ENCODE measurements at places on chromosomes 7 and 10.

- no peak overlapping the region for H3K4me3 ChIP-seq
- H3K27me3 ChIP-seq, result no peaks in the 10 kb centered on the region
- H3K27ac ChIP-seq, result no peak overlapping the region
- no peaks in the 10 kb centered on the region for H3K4me1 ChIP-seq
- DNase-seq, result no peak
- no peaks in the 10 kb centered on the region for H3K36me3 ChIP-seq
Measured at GRCh38 chr7:103698064-103698463, 252.1 kb upstream of the SLC26A5 start.

DNA sequence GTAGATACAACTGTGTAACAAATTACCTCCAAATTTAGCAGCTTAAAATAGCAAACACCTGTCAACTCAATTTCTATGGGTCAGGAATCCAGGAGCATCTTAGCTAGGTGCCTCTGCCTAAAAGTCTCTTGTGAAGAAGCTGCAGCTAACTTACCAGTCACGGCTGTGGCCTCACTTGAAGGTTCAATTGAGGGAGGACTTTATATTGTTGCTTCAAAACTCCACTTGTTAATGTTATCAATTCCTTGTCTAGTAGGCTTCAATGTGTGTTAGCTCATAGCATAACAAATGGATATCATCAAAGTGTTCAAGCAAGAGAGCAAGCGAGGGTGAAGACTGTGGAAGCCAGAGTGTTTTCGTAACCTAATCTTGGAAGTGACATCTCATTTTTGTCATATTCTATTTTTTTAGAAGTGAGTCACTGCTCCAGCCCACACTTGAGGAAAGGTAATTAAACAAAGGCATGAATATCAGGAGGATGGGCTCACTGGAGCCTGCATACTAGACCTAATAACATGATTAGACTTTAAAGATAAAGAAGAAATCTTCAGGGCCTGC, 172.9 kb downstream of the SPAG6 start:
- H3K36me3 ChIP-seq, result no peaks in the 10 kb centered on the region
- H3K27me3 ChIP-seq, result no peaks in the 10 kb centered on the region
- no peak for DNase-seq
- H3K4me3 ChIP-seq, result no peak overlapping the region

- DNase-seq, result no peak
- H3K27me3 ChIP-seq, result peaks cover 9% of the 10 kb centered on the region
- no peak overlapping the region for H3K4me3 ChIP-seq
- H3K4me1 ChIP-seq, result no peaks in the 10 kb centered on the region
Measured at GRCh38 chr10:126798649-126799048, 106.6 kb upstream of the DOCK1 start.

DNA sequence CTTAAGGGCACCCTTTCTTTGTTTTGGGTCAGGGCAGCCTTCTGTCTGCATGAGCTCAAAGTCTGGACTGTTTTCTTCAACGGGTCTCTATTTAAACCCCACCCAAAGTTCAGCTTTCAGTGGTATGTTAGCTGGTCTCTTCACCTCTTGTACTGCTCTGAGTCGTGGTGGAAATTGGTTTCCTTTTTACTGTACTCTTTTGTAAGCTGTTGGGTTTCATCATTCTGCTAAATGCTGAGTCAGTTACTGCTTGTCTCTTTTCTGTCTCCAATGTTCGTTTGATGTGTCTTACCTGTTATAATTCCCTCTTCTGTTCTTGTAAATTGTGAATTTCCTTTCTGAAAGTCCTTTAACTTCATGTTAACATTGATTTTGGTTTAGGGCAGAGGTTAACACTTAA, 64.1 kb upstream of the MALRD1 start:
- H3K4me1 ChIP-seq, result no peaks in the 10 kb centered on the region
- H3K4me3 ChIP-seq, result no peak overlapping the region
- H3K27me3 ChIP-seq, result no peaks in the 10 kb centered on the region
- H3K27ac ChIP-seq, result no peak overlapping the region
- no peaks in the 10 kb centered on the region for H3K36me3 ChIP-seq

DNA sequence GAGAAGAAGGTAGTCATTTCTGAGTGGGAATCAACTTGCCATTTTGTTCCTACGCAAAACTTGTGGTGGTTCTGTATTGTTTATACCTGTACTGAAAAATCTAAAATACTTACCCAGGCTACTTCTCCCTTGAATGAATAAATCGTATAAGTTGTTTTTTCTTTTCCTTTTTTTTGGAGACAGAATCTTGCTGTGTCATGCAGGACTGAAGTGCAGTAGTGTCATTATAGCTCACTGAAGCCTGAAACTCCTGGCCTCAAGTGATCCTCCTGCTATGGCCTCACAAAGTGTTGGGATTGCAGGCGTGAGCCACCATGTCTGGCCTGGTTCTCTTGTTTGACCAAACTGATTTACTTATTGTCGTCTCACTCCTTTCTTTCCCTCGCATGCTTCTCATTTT, 27.9 kb downstream of the LUC7L2 start:
- DNase-seq, result no peak
- H3K27ac ChIP-seq, result no peak overlapping the region
- H3K36me3 ChIP-seq, result peaks cover 5% of the 10 kb centered on the region

- H3K4me1 ChIP-seq, result no peaks in the 10 kb centered on the region
- no peak overlapping the region for H3K4me3 ChIP-seq
- no peak for DNase-seq
- H3K27me3 ChIP-seq, result no peaks in the 10 kb centered on the region
- peaks cover 46% of the 10 kb centered on the region for H3K36me3 ChIP-seq
Measured at GRCh38 chr7:92485267-92485892, 7.6 kb upstream of the ERVW-1 start.

DNA sequence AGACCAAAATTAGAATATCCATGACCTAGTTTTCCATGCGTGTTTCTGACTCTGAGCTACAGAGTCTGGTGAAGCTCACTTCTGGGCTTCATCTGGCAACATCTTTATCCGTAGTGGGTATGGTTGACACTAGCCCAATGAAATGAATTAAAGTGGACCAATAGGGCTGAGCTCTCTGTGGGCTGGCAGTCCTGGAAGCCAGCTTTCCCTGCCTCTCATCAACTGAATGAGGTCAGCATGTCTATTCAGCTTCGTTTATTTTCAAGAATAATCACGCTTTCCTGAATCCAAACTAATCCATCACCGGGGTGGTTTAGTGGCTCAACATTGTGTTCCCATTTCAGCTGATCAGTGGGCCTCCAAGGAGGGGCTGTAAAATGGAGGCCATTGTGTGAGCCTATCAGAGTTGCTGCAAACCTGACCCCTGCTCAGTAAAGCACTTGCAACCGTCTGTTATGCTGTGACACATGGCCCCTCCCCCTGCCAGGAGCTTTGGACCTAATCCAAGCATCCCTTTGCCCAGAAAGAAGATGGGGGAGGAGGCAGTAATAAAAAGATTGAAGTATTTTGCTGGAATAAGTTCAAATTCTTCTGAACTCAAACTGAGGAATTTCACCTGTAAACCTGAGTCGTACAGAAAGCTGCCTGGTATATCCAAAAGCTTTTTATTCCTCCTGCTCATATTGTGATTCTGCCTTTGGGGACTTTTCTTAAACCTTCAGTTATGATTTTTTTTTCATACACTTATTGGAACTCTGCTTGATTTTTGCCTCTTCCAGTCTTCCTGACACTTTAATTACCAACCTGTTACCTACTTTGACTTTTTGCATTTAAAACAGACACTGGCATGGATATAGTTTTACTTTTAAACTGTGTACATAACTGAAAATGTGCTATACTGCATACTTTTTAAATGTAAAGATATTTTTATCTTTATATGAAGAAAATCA, 35.5 kb downstream of the CAV1 start:
- H3K4me1 ChIP-seq, result peaks cover 2% of the 10 kb centered on the region
- no peak overlapping the region for H3K27ac ChIP-seq
- H3K4me3 ChIP-seq, result no peak overlapping the region
- no peaks in the 10 kb centered on the region for H3K27me3 ChIP-seq

DNA sequence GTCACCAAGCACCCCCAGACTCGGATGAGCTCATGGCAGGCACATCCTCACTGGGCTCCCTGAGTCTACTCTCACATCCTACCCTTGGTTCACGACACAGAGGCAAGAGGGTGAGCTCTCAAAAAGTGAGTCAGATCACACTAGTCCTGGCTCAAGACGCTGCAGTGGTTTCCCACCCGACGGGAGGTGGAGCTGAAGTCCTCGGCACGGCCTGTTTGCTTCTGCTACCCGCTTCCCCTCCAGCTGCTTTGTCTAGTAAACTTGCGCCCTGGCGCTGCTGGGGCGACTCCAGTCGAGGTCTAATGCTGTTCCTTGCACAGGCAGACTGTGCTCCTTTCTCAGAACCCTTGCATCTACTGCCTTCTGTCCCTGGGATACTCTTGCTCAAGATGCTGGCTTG, 13.5 kb upstream of the SFMBT2 start:
- no peaks in the 10 kb centered on the region for H3K36me3 ChIP-seq
- H3K4me3 ChIP-seq, result no peak overlapping the region
- peaks cover 26% of the 10 kb centered on the region for H3K27me3 ChIP-seq
- H3K27ac ChIP-seq, result no peak overlapping the region
- no peaks in the 10 kb centered on the region for H3K4me1 ChIP-seq
- DNase-seq, result no peak

GRCh38 chr7:153510674-153511073, 541.5 kb upstream of the DPP6 start:
- no peaks in the 10 kb centered on the region for H3K27me3 ChIP-seq
- no peak overlapping the region for H3K4me3 ChIP-seq
- no peak overlapping the region for H3K27ac ChIP-seq
- DNase-seq, result no peak

DNA sequence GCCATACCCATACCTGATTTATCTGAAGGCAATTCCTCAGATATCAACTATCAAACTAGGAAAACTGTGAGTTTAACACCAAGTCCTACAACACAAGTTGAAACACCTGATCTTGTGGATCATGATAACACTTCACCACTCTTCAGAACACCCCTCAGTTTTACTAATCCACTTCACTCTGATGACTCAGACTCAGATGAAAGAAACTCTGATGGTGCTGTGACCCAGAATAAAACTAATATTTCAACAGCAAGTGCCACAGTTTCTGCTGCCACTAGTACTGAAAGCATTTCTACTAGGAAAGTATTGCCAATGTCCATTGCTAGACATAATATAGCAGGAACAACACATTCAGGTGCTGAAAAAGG, 69.0 kb upstream of the RSBN1L start:
- H3K36me3 ChIP-seq, result peaks cover 95% of the 10 kb centered on the region
- H3K4me3 ChIP-seq, result no peak overlapping the region
- DNase-seq, result peak; percentile 42
- H3K4me1 ChIP-seq, result no peaks in the 10 kb centered on the region
- H3K27ac ChIP-seq, result no peak overlapping the region
- H3K27me3 ChIP-seq, result no peaks in the 10 kb centered on the region

DNA sequence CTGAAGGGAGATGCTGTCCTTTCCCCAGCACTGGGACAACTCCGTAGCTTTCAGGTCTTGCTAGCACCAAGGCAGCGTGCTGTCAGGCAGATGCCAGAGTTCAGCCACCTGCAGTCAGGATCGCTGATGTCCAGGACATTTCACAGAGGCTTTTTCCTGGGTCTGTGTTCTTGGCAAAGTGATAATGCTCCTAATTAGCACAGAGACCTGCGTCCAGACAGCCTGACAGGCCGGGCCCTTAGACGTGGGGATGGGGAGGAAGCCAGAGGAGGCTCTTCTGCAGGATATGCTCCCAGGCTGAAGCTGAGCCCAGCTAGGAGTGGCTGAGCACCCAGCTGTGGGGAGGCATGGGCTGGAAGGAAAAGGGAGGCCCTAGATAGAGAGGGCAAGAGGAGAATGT, 82.5 kb upstream of the TBX20 start:
- no peak for DNase-seq
- H3K27me3 ChIP-seq, result no peaks in the 10 kb centered on the region
- no peaks in the 10 kb centered on the region for H3K36me3 ChIP-seq
- no peak overlapping the region for H3K27ac ChIP-seq
- no peaks in the 10 kb centered on the region for H3K4me1 ChIP-seq

DNA sequence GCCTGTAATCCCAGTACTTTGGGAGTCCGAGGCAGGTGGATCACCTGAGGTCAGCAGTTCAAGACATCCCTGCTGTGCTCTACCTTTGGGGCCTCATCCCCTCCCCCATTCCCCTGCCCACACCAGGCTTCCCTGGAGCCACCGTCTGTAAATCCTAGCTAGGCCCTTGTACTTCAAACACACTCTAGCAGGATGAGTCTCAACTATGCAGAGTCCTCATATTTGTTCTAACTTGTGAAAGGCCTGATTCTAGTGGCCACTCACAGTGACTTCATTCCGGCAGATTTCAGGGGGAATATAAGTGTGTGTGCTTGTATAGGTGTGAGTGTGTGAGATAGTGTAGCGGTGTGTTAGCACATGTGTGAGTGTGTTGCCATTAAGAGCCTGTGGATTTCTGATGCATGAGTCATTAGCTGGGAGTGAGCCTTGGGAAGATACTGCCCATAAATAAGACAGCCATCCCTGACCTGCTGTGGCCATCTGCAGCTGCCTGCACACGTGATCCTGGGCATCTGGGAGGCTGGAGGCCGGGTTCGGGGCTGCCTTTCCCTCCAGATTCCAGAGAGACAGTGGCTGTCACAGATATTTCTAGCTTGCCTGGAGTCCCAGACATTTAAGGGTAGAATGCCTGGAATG, 1.7 kb upstream of the NEURL1 start:
- DNase-seq, result peak; percentile 96
- H3K36me3 ChIP-seq, result no peaks in the 10 kb centered on the region
- no peak overlapping the region for H3K4me3 ChIP-seq
- H3K27me3 ChIP-seq, result peaks cover 41% of the 10 kb centered on the region
- H3K27ac ChIP-seq, result peak overlapping the region; percentile 62

DNA sequence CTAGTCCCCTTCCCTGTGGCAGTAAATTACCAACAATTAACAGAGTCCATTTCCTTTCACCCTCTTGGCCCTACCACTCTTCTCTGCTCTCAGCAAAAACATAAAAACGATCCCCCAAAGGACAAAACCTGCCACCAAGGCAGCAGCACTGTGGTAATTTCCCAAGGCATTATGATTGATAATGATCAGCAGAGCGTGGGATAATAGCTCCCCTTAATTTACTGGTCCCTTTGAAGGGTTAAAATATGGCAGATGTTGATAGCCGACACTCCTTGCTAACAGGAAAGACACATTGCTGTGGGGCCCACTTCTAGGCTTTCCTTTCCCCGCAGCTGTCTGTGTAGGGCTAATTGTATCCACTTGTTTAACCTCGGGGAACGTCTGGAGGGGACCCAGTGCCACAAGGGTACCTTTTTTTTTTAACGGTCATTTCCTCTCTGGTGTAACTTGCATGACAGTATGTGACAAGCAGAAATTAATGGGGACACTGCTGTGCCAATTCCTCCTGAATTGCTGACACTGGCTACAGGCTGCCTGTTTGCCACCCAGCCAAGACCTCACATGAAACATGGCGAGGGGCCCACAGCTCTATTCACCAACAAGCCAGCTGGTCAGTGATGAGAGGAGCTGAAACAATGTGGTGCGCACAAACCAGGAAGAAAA, 81.3 kb downstream of the CDK6 start:
- DNase-seq, result no peak
- H3K27me3 ChIP-seq, result no peaks in the 10 kb centered on the region
- peak overlapping the region; percentile 15 for H3K27ac ChIP-seq
- no peaks in the 10 kb centered on the region for H3K36me3 ChIP-seq
- no peak overlapping the region for H3K4me3 ChIP-seq

DNA sequence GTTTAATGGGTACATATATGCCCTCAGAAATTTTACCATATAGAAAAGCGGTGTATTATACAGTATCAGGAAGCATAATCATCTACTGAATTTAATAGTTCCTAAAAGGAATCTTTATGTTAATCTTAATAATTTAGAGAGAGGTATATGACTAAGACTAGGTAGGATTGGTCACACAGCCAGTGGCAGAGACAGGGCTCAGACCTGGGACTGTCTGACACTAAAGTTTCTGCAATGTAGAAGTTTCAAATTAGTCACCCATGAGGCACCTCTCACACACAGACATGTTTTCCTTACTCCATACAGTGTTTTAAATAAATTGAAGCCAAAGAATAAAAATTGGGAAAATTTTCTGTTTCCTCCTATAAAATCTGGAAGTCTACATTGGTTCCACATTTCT, 72.8 kb upstream of the ADRA2A start:
- no peak for DNase-seq
- no peaks in the 10 kb centered on the region for H3K27me3 ChIP-seq
- no peak overlapping the region for H3K27ac ChIP-seq
- no peak overlapping the region for H3K4me3 ChIP-seq
- peaks cover 4% of the 10 kb centered on the region for H3K36me3 ChIP-seq
- no peaks in the 10 kb centered on the region for H3K4me1 ChIP-seq
